Transverse colon (tissue), 4 donors: ENCODE measurements at places on chromosomes 11 and 22.

DNA sequence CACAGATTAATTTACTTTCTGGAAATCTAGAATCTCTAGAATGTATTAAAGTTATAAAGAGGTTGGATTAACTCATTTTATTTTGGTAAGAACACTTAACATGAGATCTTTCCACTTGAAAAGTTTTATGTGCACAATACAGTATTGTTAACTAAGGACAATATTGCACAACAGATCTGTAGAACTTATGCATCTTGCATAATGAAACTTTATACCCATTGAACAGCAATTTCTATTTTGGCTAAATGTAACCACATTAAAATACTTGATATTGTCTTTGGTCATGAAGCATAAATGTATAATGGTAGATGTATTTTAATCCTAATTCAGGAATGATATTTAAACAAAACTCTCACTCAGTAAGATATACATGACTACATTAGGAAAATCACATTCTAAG, 203.8 kb downstream of the SNX19 start:
- DNase-seq = no peak

DNA sequence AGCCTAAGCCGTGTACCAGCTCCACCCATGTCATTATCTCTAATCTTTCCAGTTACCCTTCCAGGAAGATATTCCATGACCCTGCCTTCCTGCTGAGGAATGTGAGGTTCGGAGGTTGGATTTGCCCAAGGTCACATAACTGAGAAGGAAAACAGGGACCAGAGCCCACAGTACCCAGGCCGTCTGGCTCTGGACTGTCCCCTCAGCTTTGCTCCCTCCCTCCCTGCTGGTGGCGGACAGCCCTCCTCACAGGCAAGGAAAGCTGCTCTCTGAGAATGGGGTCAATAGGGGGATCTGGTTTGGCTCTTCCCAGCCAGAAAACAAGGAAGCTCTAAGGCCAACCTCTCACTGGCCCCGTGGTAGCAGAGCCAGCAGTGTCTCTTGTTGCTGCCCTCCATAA, 63.3 kb downstream of the SYN3 start:
- no peak for DNase-seq

DNA sequence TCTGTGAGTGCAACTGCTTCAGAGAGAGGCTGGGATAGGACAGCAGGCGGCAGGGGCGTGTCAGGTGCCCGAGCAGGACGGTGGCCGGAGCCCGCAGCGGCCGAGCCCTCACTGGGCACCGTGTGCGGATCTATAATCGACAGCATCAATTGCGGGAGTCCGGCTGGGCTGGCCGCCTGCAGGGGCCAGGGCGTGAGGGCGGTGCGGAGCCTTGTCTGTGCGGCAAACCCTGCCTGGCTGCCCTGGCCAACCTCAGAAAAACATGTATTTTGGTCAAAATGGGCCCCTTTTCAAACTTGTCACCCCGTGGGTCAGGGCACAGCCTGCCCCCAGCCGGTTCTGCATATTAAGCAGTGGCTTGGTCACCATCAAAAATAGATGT, 91.3 kb upstream of the KCNQ1OT1 start:
- DNase-seq = peak; percentile 7

DNA sequence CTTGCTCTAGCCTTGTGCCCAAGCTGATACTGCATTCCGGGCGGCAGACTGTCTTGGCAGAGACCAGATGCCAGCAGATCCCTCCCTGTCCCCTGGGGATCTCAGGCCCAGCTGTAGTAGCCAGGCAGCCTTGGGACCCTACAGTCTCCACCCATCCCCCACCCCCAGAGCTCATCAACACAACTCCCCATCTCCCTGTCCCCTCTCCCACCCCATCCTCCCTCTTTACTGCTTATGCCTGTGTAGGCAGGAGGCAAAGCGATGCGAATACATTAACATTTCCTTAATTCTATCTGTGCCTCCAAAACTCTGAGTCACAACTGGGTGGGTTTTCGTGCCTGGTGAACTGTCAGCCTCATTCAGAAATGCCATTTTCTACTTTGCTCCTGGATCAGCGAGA, 547.6 kb downstream of the BUD13 start:
- DNase-seq = no peak

DNA sequence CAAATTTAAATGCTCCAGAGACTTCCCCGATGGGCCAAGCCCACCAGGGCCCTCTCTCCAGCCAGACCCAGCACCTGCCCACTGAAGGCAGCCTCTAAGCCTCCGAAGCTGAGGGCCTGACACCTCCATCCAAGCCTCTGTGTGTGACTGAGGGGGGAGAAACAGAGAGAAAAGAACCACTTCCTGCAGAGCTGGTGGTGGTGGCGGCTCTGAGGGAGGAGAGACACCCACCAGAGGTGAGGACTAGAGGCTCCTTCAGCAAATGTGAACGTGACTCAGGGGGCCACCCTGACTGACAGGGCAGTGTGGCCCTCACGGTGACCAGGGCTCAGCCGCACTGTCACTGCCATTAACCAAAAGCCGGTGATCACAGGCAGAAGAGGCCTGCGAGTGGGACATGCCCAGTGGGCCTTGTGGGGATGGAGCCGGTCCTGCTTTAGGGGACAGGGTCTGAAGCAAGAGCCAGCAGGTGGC, 31.0 kb upstream of the CD5 start:
- peak; percentile 32 for DNase-seq

DNA sequence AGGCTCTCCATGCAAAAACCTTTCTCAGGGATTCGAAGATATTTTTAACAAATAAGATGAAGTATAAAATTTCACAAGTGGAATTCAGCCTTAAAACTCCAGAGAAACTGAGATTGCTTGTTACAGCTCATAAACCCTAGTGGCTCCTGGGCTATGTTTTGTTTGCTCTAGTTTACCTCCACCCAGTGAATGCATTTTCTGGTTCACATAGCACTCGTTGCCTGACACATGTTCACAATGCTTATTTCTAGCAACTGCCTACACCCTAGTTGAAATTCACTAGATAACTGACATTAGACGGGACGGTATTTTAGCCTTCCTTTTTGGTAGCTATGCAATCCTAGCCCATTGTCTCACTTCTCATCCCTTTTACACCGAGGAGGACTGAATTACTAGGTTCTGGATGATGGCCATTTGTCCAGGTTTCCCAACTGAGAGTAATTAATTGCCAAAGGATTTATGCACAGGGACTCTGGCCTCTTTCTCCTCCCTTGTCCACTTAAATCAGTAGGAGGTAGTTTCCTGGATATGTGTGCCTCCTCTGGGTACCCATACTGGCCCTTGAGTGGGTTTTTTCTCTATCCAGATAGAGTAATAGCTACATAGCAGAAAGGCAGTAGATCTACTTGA, 951.6 kb downstream of the DLG2 start:
- DNase-seq = no peak

- no peak for DNase-seq
Measured at GRCh38 chr22:38758276-38758945, 2.6 kb upstream of the SUN2 start.

DNA sequence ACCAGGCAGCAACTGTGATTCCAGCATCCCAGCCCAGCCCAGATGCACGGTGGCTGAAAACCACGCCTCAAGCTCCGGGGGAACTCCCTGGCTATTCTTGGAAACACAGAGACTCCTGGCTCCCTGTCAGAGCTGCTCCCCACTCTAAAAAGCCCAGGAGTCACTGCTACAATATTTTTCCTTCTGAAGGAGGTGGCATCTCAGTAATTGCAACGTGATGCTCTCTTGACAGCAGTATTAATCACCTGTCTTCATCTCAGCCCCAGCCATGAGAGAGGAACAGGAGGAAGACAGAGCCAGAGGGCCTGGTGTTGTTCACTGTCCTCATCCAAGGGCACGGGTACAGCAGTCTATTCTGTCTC, 26.9 kb downstream of the DRD2 start:
- DNase-seq = no peak

- DNase-seq = no peak
Measured at GRCh38 chr11:95230810-95231126, 234 bp downstream of the SESN3 start.

DNA sequence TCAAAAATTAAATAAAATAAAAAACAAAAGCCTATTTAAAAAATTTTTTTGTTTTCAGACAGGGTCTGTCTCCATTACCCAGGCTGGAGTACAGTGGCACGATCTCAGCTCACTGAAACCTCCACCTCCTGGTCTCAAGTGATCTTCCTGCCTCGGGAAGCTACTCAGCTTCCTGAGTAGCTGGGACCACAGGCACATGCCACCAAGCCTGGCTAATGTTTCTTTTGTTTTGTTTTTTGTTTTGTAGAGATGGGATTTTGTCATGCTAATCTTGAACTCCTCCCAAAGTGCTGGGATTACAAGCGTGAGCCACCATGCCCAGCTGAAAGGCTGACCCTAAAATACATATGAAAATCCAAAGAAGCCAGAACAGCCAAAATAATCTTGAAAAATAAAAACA, 20.4 kb upstream of the L3MBTL2 start:
- DNase-seq = no peak

DNA sequence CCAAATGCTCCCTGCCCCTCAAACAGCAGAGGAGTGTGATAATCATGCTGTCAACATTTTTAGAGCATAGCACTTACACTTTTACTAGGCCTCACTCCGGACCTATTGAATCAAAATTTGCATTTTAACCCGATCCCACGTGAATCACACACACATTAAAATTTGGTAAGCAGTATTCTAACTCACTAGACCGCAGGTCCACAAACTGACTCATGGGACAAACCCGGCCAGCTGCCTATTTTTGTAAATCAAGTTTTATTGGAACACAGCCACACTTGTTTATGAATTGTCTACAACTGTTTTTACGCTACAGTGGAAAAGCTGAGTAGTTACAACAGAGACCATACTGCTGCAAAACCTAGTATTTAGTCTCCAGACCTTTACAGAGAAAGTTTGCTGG, 43.3 kb downstream of the SNX19 start:
- DNase-seq = no peak

DNA sequence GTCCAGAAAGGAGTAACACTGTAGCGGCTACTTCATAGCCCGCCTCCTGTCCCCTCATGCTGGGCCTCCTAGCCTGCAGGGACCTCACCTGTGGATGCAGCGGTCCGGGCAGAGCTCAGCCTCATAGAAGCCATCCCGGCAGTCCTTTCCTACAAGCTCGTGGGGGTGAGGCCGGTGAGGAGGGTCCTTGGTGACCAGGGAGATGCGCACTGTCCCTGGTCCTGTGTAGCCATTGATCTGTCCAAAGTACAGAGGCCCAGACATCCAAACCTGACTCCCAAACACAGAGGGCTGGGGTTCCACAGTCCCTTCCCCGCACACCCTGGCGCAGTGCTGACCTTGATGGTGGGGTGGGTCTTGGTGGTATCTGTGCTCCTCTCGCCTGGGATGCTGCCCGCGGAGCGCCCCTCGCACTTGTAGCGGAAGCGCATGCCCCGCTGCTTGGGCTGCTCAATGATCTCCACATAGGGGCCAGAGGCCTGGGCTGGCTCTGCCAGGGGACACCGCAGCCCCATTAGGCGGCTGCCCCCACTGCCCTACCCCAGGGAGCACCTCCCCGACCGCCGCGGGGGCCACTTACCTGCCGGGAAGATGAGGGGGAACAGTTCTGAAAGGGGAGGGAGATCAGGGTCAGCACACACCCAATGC, 993 bp downstream of the RELA start:
- no peak for DNase-seq

DNA sequence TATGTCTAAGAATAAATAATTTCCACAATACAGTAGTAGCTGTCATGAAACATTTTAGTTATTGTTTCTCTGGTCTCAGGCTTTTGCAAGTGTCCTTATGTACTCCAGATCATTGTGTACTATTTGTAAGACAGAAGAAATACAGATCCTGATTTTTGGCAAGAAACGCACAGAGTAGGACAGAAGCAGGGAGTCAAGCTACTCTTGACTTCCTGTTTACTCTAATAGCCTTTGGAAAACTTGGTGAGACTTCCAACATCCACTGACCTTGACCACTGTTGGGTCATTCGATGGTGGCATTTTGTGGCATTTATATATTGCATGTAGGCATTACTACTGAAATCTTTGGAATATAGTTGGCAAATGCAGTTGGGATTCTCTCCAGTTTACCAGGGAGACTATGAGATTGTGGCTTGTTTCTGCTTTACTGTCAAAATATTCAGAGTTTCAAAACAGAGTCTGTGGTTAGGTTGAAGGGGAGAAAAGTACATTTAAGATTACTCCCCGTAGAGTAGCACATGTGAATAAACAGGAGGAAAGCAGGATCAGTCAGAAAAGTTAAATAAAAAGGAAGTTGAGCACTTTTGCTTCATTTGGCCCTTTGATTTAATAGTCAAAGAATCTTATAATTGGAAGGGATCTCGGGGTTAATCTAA, 726.1 kb upstream of the CCDC90B start:
- no peak for DNase-seq

DNA sequence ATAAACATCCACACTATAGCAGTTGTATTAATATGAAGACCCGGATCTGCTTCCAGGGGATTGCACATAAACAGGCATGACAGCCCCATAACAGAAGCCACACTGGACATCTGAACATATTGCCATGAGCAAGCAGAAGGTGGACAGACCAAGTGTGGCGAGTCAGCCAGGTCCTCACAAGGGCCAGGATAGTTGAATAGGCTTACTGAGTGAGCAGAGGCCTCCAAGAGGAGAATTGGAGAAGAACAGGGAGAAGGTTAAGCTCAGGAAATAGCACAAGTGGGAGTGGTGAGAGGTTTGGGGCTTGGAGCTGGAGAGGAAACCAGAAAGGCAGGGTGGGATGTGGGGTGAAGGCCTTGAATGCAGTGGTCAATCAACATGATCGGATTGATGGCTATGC, 10.8 kb downstream of the SLC35C1 start:
- no peak for DNase-seq

DNA sequence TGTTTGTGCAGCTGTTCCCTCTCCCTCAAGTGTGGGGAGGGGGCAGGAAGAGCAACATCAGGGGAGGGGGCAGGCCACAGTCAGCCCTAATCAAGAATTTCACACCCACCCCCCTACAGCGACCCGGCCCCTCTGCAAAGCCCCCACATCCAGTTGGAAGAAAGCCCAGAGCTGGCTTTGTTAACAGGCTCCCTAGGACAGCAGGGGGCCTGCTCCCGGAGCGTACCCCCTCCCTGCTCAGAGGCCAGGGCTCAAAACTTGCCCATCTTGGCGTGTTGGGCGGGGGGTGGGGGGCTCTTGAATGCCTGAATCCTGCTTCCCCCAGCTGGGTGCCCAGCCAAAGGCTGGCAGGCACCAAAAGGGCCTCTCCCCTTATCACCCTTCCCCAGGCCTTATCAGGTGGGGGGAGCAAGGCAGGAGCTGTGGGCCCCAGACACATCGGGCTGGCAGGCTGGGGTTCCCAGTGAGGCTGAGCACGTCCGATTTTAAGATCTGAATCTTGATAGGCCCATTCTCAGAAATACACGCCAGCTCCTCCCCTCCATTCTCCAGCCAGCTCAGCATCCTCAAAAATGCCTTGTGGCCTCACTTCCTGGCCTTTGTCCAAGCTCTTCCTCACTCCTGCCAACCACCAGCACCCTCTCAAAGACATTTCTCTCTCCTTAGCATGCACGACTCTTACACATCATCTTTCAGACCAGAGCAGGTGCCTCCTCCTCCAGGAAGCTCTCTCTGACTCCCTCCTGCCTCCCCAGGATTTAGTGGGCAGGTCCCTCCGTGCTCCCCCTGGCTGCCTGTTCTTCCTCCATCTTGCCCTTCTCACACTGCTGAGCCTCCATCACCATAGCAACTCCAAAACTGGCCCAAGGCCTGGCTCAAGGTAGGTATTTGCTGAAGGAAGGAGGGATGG, 384.8 kb downstream of the MN1 start:
- DNase-seq = no peak
